ENCODE measurements at places on chromosomes 7 and 10.
A peak's percentile ranks its signal among the peaks of the same experiment; 100 is the strongest.

- no peak for DNase-seq
These were observed 95.9 kb upstream of the CCDC71L start for GRCh38 chr7:106756884-106757283.

GRCh38 chr10:1057106-1057657 lies 997 bp downstream of the WDR37 start:
- DNase-seq: no peak

GRCh38 chr7:89776980-89777379 lies 377.3 kb upstream of the STEAP1 start:
- DNase-seq: no peak

GRCh38 chr7:105581066-105581811 lies at the start of gene EFCAB10:
Gene EFCAB10 (minus strand): TSS chr7:105581493. CDS start chr7:105581463, 30 bp downstream.
- DNase-seq: peak; percentile 5

DNA sequence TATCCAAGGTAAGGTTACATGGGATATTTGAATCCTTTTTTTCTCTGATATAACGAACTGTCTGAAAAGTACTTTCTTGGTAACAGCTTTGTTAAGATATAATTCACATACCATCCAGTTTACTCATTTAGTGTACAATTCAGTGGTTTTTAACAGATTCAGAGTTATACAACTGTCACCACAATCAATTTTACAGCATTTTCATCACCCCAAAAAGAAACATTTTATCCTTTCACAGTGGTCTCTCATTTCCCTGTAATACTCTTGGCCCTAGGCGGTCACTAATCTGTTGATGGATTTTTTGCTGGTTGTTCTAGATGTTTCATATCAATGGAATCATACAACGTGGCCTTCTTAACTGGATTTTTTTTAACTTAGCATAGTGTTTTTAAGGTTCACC lies 91.6 kb downstream of the GLCCI1 start:
- no peak for DNase-seq

GRCh38 chr10:108696792-108697477 lies 1226.4 kb downstream of the XPNPEP1 start:
- DNase-seq: no peak

DNA sequence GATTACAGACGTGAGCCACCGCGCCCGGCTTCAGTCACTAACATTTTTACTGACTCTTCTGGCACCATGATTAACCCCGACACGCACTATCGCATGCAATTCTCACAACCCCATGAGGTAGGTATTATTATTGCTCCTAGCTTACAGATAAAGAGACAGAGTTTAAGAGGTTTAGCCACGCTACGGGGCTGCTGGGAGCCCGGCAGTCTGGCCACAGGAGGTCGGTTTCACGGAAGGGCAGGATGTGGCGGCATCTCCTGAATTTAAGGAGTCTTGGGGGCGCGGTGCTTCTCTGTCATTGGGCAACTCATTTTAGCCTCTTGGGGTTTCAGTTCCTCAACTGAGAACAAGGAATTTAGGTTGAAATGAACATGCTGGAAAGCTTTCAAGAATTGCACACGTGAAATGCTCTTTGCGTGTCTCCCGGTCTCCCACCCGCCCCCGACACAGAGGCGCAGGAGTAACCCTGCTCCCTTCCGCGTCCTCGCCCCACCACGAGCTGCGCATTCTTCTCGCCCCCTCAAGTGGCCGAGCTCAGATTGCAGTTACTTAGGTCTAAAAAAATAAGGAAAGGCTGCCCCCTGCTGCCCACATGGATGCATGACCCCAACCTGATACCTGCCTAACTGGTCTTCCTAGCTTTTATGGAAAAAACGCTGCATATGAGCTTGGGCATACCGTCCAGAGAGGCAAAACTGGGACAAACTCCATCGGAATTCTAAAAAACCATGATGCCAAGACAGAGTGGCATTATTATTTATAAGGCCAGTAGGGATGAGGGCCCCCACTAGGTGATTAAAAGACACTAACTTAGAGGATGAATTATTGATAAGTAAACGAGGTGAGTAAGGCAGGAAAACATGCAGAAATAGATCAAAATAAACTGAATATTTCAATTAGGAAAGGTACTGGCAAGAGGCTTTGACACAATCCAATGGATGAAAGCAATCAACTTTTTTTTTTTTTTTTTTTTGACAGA lies 12.4 kb downstream of the PRSS2 start:
- DNase-seq: peak; percentile 63

DNA sequence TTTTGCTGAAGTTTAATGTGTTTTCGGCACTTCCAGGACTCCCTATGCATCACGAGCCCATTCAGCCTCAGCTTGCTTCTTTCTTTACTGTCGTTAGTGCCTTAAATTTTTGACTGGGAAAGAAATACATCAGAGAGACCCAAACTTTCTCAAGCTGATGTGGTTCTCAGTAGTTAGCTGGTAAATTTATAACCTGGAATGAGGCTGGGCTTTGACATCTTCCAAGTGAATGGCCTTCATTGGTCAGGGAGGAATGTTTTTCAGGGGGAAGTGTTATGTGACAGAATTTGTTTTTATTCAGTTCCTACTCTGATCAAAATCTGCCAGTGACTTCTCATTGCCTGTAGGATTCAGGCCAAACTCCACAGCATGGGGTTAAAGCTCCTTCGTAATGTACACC lies 296.9 kb downstream of the SORCS3 start:
- DNase-seq: no peak

DNA sequence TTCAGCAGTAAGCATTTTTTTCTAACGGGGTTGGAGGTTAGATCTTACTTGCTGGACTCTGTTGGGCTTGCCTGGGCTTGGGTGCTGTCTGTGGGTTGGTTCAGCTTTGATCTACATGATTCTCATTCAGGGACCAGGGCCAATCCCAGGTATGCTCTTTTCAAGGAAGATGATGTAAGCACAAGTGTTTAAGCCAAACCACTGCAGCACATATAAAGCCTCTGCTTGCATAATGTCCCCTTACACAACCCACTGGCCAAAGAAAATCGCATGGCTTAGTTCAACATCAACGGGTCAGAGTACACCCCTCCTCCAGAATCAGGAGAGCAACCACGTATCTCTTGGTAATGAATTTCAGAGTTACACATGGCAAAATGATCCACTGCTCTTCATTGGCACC lies 83.9 kb downstream of the DNAJB9 start:
- DNase-seq: no peak

DNA sequence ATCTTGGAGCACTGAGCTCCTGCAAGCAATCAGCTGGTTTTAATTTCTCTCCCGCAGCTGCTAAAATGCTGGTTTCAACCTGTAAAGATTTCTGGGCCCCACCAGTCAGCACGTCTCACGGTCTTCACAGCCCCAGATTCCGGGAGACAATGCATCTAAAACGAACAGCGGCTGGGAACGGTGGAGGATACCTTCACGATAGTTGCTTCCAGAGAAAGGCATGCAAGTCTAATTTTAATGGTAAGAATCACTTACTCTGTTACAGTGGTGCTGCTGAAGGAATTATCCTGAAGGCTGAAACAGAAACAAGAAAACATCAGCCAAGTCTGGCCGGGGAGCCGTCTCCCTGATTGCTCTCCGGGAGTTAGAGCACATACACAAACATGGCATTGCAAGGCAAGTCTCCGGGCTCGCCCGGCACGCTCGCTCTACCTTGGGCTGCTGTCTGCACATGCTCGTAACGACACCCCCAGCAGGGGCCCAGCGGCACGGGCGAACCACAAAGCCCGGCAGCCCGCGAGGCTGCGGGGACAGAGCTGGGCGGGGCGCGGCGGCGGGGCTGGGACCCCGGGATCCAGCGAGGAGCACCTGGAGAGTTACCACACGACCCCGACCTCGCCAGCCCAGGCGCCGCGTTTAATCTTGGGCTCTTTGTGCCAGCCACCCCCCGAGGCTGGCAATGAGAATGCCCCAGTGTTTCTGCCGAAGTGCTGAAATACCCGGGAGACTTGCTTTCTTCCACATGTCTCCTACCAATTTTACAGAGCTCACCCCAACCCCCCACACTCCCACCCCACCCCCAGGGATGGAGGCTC lies at the start of gene FAM13C:
Gene FAM13C (minus strand): TSS at position 406 of the 815 bp plus-strand sequence. CDS start 89 bp downstream, at position 317.
- DNase-seq: peak; percentile 20

Data from brain pericyte (primary cell).